ENCODE measurements at places on chromosomes 5 and 9.

DNA sequence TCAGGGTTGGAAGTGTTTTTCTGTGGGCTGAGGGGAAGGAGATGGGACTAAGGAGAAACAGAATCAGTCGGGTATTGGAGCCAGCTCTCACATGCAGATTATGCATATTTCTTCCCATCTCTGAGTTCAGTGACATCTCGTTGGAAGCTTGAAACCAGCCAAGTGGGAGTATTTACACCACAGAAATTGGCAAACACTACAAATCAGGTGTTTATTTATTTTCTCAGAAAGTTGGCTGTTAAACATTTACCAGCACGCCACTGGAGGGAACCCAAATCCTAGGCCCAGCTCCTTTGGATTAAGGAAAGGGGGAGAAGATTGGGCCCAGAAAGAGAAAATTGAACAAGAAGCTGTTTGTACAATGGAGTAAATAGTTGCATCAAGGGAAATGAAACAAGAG, 72.1 kb upstream of the PITX1 start:
- DNase-seq: no peak

DNA sequence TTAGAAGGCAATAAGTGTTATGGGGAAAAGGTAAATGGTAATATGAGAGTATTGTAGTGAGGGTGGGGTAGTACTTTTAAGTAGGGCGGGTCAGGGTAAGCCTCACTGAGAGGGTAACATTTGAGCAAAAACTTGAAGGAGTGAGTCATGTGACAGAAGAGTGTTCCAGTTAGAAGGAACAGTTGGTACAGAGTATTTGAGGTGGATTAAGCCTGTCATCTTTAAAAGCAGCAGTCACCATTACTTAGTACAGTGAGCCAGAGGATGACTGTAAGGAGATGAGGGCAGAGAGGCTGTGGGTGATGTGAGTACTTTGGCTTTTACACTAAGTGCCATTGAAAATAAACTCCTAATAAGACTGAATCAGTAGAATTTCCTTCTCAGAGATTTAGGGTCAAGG, 54.8 kb downstream of the UBAP1 start:
- DNase-seq: no peak

DNA sequence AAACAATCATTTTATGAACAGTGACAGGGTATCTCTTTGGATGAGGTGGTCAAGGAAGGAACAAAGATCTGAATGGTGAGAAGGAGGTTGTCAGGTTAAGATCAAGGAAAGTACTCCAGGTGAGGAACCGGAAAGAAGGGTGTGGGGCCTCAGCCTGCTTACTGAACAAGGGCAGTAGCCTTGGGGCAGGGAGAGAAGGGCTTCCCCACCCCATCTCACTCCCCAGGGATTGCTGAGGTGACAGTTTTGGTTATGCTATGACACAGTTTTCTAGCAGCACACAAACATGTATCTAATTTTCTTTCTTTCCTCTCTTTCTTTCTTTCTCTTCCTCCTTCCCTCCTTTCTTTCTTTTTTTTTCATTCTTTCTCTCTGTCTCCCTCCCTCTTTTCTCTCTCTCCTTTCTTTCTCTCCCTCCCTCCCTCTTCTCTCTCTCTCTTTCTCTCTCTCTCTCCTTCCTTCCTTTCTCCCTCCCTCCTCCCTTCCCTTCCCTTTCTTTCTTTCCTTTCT, 4.1 kb upstream of the HDHD3 start:
- no peak for DNase-seq

DNA sequence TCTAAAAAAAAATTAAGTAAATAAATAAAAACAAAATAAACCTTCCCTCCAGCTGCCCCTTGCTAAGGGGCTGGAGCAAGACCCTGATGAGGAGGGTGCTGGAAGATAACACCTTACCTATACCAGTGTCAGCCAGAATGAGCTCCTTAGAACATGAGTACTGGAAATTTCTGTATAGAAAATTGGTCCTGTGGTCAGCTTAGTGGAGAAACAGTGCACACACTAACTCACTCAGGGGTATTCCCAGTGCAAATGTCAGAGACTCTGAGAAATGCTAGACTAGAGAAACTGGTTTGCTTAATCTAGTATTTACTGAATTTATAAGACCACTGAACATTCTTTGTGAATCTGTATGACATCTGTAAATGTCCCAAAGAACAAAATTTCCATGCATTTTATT, 62.1 kb upstream of the CTXN3 start:
- no peak for DNase-seq

- DNase-seq: no peak
Observed at GRCh38 chr5:86354664-86355063, 263.1 kb upstream of the COX7C start.

DNA sequence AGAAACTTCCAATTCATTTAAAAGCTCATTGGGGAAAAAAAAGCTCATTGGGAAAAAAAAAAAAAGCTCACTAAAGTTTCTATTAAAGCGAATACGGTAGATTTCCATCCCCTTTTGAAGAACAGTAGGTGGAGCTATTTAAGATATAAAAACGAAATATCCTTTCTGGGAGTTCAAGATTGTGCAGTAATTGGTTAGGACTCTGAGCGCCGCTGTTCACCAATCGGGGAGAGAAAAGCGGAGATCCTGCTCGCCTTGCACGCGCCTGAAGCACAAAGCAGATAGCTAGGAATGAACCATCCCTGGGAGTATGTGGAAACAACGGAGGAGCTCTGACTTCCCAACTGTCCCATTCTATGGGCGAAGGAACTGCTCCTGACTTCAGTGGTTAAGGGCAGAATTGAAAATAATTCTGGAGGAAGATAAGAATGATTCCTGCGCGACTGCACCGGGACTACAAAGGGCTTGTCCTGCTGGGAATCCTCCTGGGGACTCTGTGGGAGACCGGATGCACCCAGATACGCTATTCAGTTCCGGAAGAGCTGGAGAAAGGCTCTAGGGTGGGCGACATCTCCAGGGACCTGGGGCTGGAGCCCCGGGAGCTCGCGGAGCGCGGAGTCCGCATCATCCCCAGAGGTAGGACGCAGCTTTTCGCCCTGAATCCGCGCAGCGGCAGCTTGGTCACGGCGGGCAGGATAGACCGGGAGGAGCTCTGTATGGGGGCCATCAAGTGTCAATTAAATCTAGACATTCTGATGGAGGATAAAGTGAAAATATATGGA, at the start of gene PCDHGA12:
TSS of gene PCDHGA12 (plus strand) at position 176 of the 782 bp plus-strand sequence. CDS start at position 429, 253 bp downstream.
- DNase-seq: no peak

- DNase-seq: peak; percentile 16
Observed at GRCh38 chr5:180034564-180034963, 37.0 kb downstream of the RNF130 start.

GRCh38 chr5:173069671-173070070, 13.5 kb downstream of the CREBRF start:
- no peak for DNase-seq

- DNase-seq: no peak
Observed at GRCh38 chr5:142486020-142486419, 161.2 kb upstream of the SPRY4 start.

GRCh38 chr5:55134053-55134722, 25.8 kb upstream of the GPX8 start:
- DNase-seq: no peak

DNA sequence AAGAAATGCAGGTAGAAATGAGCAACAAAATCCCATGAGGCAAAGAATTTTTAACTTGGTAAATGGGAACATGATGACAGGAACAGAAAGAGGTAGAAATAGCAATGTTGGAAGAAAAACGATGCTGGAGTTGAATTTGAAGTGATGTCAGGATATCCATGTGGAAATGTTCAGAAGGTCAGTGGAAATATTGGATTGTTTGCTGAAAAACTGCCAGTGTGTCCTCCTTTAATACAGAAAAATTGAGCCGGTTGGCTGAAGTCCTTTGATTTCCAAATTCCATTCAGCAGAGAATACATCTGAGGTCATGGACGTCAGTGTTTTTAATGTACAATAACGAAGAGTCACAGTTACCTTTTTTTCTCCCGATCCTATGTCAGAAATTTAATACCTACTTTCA, 110.0 kb upstream of the DMAC1 start:
- DNase-seq: no peak

DNA sequence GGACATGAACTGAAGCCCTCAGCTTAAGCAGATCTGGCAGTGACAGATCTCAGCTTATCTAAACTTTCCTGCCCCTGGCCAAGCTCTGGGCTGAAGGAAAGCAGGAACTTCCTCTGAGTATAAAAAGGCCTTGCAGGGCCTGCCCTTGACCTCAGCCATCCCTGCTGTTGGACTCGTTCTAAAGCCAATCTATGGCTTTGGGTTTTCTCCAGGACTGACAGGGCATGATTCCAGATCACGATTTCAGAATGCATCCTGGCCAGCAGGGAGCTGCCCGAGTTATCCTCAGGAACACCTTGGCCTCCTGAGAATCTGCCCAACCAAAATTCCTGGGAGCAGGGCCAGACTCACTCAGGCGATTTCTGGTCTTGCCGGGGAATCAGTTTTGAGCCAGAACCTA, 502.7 kb downstream of the TLE4 start:
- no peak for DNase-seq

DNA sequence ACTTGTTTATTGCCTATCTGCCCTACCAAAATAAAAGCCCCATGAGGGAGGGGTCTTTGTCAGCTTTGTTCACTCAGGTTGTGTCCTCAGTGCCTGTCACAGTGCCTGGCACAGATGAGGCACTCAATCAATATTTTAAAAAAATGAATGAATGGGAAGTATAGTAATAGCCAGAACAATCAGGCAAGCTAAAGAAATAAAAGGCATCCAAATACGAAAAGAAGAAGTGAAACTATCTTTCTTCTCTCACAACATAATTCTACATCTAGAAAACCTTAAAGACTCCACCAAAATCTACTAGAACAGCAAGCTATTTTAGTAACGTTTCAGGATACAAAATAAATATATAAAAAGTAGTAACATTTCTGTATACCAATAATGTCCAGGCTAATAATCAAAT, 37.8 kb upstream of the C5orf63 start:
- DNase-seq: no peak

GRCh38 chr9:137582286-137582860, 3.6 kb upstream of the DPH7 start:
- no peak for DNase-seq

GRCh38 chr5:93892481-93892880, 151.1 kb upstream of the POU5F2 start:
- DNase-seq: no peak

DNA sequence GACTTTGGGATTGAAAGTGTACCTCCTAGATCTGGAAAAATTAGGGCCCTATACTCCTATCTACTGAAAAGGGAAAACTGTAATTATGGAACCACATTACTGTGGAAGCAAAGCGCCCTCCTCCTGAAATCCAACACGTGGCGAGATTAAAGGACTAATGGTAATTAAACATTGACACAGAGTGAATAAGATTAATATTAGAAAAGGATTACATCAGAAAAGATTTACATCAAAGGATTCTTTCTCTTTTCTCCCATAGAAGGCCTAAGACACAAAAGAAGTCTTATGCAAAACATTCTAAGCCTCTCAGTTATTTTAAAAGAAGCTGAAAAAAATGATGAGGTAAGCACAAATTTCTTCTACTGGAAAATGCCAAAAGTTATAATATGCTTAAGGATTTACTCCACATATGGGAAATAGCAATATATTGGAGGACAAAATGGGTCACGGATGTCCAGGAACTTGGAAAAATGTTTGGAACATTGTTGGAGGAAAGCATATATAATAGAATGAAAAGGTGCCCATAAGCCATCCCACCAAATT, 227.8 kb downstream of the TRPM3 start:
- DNase-seq: no peak

GRCh38 chr9:107274953-107275422, 8.1 kb upstream of the RAD23B start:
- peak; percentile 73 for DNase-seq

DNA sequence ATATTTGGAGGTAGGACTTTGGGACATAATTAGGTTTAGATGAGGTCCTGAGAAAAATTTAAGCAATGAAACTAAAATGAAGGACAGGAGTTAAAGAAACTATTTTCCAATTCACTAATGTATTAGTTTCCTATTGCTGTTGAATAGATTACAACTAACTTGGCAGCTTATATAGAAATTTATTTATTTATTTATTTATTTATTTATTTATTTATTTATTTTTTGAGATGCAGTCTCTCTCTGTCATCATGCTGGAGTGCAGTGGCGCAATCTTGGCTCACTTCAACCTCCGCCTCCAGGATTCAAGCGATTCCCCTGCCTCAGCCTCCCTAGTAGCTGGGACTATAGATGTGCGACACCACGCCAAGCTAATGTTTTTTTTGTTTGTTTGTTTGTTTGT, 182.4 kb upstream of the ADCY2 start:
- DNase-seq: no peak

DNA sequence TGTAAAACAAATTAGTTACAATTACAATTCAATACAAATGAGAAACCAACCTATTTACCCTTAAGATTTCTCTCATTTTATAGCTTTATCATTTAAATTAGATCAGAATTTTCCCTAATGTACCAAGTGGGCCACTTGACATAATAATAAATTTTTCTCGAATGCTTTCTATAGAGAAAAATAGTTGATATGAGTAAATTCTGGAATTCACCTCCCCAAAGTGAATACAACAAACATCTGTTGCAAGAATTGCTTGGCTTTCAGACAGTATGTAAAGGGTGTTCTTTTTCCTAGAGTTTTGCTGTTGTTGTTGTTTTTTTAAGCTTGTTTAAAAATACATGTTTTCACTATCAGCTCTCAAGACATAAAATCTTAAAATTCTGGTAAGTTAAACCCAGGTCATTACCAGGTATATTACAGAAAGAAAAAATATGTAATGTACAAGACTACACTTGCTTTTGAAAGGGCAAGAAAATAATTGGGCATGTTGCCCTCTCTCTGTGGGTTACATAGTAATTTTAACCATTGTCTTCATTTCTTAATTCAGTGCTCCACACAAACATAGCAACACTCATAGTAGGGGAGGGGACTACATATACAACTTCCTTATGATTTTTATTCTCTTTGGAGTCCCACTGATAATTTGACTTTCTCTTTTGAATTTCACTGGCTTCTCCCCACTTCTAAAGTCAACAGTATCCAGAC, 200.6 kb downstream of the ARL15 start:
- DNase-seq: no peak

DNA sequence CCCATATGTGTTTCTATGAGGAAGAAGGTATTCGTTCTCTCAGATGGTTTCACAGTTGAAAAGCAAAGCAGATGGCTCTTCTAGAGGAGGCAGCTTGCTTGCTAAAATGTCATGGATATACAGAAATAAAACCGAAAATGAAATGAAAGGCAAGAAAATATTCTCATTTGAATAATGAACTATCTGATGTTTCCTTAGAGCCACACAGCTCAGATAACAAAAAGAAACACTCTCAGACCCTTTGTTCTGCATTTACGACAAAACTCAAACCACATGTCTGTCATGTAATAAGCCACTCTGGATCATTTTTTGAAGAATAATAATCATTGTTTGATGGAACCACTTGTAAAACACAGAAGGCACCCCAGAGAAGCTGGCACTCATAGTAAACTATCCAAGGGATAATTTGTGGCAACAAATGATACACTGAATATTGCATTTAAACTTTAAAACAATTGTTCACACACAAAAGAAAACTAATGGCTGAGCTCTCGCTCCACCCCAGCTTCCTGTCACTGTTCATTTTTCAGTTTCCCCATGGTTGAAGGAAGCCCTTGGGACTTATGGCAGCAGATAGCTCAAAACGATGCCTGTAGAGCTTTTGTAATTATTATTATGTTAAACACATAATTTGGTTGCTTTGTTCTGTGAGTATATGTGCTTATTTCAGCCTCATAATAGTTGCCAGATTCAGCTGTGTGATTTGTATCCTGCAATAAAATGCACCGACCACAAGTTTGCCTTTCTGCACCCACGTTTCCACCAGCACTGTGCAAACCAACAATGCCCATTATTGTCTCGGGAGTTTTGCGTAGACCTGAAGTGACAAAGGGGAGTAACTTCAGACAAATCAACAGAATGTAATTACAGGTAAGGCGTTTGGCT, 256.0 kb downstream of the TMEM167A start:
- DNase-seq: no peak

Data from urothelium cell line (cell line).